ENCODE measurements at places on chromosomes 13 and 19.

DNA sequence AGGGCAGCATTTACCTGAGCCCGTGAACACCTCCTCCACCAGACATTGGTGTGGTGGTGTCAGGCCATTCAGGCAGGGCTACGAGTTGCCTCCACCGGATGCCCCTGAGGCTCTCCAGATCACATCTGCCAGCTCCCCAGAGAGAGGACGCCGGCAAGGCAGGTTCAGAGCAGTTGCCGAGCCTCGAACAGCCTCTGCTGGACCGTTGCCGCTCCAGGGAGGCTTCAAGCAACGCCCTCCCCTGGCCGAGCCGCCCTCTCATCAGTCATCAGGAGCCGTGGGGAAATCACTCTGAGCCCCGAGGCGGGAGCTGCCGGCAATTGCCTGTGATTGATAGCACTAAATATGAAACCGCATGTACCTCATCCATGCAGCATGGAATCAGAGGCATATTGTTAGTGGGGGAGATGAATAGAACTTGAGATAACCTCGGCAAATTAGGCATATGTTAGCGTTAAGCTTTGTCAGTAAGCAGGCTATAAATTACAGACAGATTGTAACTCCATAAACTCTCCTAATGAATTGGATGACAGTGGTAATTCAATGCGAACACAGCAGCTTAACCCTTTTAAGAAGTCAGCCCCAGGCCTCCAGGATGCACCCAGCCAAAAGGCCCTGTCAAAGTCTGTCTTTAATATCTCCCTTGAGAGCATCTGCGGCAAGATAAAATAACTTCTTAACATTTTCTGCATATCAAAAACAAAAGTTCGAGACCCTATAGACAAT lies 29.8 kb upstream of the SPACA7 start:
- no peak for DNase-seq

GRCh38 chr13:90485436-90485835 lies 862.1 kb upstream of the MIR17HG start:
- no peak for DNase-seq

GRCh38 chr13:31862828-31863227 lies 123.5 kb downstream of the RXFP2 start:
- DNase-seq: no peak

GRCh38 chr13:24851546-24851945 lies 87.6 kb downstream of the RNF17 start:
- DNase-seq: no peak

- DNase-seq: no peak
Observed at GRCh38 chr13:68473834-68474326, 1243.7 kb upstream of the PCDH9 start.

- DNase-seq: no peak
Observed at GRCh38 chr13:94705081-94706030, 7.0 kb downstream of the SOX21 start.

DNA sequence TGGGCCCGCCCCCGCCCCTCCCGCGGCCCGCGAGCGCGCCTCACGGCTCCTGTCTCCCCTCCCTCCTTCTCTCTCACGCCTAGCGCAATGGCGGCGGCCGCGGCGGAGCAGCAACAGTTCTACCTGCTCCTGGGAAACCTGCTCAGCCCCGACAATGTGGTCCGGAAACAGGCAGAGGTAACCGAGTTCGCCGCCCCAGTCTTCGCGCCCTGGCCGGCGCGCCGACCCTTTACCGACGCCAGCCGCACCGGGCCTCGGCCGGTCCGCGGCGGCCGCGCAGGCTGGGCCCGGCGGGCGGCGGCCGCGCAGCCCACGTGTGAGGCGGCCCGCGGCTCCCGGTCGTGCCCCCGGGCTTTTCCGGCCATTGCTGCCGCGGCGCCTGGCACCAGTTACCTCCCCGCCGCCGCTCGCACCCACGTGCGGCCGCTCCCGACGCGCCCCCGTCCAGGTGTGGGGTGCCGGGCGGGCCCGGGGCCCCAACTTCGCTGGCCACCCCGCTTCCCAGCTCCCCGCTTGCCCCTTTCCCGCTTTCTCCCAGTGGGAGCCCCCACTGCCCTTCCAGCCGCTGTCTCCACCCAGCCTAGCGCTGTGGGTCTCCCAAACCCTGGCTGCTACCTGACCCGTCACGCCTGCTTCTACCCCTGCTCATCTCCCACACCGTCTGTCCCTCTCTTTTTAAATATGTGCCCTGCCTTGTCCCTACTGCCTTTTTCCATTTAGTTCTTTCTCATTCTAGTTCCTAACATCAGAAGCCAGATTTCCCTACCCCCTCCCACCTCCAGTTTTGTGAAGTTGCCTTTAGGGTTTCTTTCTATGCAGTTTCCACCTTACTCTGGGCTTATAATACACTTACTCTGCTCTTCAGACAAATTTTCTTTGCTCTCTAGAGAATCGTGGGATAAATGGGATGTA lies 23.4 kb downstream of the IPO5 start:
- DNase-seq: no peak

- no peak for DNase-seq
Observed at GRCh38 chr19:19062454-19063182, 1.2 kb upstream of the SLC25A42 start.

- DNase-seq: no peak
Observed at GRCh38 chr13:99063952-99064351, 86.1 kb upstream of the DOCK9 start.

GRCh38 chr13:20779405-20779804 lies 5.6 kb upstream of the EEF1AKMT1 start:
- DNase-seq: no peak

- no peak for DNase-seq
Observed at GRCh38 chr19:23554548-23554947, 132.5 kb downstream of the ZNF675 start.

- DNase-seq: no peak
Observed at GRCh38 chr19:5520501-5520900, 47.3 kb downstream of the TINCR start.

- DNase-seq: no peak
Observed at GRCh38 chr13:62205273-62205672, 789.6 kb upstream of the PCDH20 start.

DNA sequence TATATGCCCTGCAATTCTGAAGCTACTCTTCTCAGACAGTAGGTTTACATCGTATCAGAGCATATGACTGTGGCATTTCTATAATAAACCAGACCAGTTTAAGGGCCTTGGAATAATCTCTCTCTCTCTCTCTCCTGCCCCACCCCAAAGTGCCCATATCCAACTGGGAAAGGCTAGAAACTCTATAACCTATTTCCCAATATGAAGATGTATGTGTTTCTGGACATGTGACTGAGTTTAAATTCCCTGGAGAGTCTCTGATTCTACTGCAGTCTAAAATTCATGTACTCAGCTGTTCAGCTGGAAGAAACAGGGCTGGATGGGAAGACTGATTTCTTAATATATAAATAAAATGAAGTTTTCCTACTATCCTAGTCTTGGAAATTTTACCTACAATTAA lies 91.9 kb upstream of the MBNL2 start:
- no peak for DNase-seq

- DNase-seq: no peak
Observed at GRCh38 chr19:33497131-33497777, 24.3 kb downstream of the PEPD start.

GRCh38 chr13:83232626-83233025 lies 649.6 kb downstream of the SLITRK1 start:
- DNase-seq: no peak

DNA sequence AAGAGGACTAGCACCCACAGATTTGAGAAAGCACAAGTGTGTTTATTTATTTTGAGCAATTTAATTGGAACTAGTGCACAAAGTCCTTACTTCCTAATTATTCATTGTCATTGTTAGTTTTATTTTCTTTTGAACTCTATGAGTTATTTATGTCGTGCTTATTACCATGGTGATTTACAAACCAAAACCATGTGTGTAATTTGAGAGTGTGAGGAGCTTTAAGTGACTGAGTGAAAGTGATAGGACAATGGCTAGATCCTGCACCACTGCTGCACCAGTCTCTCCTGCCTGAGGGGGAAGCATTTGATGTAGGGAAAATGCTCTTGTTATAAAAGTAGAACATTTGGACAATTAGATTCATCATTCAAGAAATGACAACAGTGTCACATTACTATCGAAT lies 172.3 kb upstream of the KLF12 start:
- no peak for DNase-seq

- DNase-seq: no peak
Observed at GRCh38 chr19:9178901-9179300, at the start of gene OR7D2. Gene OR7D2, plus strand, starts transcription at chr19:9178979. Its CDS starts 6,803 bp downstream, at chr19:9185782.

DNA sequence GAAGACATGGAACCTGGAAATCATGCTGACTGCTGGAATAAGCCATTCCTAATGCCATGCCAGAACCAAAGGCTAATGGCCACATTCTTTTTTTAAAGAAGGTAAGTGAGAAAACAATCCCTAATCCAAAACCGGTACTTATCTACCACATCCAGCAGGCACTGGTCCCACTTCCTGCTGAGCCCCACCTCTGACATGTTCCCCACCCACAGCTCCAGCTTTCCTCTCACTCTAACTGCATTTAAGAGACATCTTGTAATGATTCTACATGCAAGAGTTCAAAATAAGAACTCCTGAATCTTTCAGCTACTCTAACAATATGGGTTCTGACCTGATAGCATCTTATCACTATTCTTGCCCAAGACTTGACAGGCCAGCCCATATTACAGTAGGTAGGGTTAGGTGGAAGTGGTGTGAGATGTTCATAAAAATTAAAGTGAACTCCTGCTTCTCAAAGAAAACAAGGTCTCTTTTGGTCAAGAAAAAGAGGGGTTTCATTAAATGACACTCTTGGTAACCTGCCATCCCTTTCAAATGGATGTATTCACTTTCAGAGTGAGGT lies 41.9 kb downstream of the N4BP2L2 start:
- DNase-seq: no peak

DNA sequence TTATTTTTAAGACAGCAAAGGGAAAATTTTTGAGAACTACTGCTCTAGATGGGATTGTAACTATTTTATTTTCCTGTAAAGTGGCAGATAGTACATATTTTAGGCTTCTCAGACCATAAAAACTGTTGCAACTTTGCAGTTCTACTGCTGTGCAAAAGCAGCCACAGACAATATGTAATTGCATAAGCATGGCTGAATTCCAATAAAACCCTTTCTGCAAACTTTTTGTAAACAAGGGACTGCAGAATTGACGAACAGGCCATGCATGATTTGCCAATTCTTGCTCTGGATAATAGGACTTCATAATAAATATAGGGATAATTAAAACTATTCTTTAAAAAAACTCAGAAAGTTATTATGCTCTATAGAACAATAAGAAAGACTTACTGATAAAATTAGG lies 149.1 kb downstream of the SLITRK5 start:
- DNase-seq: no peak

DNA sequence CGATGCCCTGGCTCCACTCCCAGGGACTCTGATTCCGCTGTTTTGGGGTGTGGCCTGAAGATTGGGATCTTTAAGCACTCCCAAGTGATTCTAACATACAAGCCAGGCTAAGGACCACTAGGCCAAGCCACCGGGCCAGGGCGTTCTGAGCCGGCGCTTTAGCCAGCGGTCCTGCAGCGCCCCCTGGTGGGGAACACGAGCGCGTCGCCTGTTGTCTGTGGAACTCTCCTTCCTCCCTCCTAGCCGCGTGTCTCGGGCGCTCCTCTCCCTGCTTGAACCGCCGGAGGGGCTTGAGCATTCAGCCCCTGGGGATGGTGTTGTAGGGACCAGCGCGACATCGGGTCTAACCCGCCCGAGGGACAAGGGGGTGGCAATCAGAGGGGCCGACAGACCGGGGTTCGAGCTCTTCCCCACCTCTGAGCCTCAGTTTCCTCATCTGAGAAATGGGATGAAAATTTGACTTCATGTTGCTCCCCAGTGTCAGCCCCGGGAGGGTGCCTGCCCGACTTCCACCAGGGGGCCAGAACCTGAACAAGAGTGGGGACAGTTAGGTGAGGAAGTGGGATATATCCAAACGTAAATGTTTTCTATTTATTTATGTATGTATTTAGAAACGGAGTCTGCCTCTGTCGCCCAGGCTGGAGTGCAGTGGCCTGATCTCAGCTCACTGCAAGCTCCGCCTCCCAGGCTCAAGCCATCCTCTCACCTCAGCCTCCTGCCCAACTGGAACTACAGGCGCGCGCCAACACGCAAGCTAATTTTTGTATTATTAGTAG lies 18.0 kb upstream of the PNMA8B start:
- DNase-seq: peak; percentile 82

GRCh38 chr13:56352901-56353300 lies 787.8 kb upstream of the PRR20A start:
- no peak for DNase-seq

DNA sequence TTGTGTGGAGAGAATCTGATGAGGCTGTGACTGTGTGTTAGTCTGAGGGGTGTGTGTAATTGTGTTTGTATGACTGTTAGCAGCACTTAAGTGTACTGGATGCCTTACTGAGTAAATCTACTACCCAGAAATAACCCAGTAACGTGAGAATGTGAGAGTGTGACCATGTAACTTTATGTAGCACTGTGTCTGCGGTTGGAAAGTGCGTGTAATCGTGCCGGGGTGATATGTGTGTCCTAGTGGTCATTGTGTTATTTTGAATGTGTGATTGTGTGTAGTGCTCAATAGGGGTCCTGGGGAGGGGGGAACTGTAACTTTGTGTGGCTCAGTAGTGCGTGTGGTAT lies 550 bp downstream of the ZNF383 start:
- DNase-seq: no peak

- no peak for DNase-seq
Observed at GRCh38 chr19:11090997-11091702, 1.9 kb downstream of the LDLR start.

GRCh38 chr13:104831831-104832230 lies 1703.6 kb downstream of the EFNB2 start:
- DNase-seq: no peak

DNA sequence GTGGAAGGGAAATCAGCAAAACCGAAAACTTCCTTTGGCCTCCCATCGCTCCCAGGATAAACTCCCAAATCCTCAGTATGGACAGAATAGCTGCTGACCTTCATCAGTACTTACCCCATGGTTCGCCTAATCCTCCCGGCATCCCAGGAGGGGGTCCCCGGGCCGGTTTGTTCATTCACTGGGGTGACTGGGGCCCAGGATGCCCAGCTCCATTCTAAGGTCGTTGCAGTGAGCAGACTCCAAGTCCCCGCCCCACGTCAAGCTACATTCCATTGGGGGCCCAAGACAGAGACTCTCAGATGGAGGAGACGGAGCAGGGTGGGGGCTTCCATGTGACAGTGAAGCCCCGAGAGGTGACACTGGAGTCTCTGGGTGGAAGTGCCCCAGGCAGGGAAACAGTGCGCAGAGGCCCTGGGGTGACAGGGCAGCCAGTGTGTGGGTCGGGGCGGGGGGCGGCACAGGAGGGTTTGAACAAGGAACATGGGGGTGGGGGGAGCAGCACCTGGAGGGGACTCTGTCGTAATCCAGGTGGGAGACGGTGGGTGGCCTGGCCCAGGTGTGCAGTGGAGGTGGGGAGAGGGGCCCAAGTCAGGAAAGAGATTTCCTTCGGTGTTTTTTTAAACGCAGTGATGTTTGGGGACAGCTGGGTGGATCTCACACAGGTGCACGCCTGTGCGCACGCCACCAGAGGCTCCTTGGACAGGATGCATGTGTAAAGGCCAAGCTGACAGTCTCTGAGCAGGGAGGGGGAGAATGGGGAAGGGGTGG lies 5.1 kb downstream of the SSBP4 start:
- DNase-seq: no peak

DNA sequence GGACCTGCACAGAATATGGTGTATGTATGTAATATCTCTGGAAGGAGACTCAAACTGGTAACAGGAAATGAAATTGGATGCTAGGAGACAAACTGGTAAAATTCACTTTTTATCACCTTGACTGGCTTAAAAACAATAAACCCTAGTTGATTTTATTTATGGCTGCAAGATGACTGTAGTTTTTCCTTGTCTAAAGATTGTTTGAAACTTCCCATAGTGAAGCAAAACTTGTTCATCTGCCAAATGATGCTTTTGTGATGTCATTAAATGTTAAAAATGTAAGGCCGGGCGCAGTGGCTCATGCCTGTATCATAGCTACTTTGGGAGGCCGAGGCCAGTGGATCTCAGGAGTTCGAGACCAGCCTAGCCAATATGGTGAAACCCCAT lies 2.5 kb upstream of the ECH1 start:
- no peak for DNase-seq
